ENCODE measurements at places on chromosomes 6 and 20.

- DNase-seq: no peak
Observed at GRCh38 chr6:45169815-45170214, 158.3 kb upstream of the RUNX2 start.

DNA sequence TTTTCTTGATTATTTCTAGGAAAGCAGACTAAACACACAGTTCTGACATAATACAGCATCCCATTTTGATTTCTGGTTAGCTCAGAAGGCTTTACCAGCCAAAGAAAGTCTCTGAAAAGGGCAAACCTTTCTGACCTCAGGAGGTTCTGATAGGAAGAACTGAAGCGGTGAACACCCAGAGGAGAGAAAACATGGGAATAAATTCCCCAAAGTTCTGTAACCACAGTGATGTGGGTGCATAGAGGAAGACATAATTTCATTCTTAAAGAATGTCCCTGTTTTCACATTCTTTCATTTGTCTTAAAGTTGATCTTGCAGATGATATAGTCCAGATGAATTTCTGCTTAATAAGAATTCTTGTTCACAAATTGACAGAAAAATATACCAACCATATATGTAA, 60.3 kb downstream of the RSPO3 start:
- no peak for DNase-seq

GRCh38 chr6:44335631-44336030, 6.8 kb upstream of the SPATS1 start:
- no peak for DNase-seq

DNA sequence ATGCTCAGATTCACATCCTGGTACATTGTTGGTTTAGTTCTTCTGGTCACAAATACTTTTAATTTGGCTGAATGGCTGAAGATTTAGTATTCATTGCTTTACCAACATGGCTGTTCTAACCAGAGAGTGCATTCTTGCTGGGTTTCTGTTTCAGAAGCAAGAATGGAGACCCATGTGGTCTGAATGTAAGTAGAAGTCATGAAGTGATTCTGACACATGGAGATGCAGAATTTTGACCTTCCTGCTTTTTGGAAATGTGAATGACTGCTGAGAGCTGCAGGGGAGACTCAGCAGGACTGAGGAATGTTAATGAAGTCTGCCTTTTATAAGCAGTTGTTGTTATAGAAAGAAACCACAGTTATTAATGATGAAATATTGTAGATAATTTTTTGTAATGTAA, 576.1 kb upstream of the MARCKS start:
- no peak for DNase-seq

GRCh38 chr6:7261852-7262461, 51.0 kb downstream of the SSR1 start:
- no peak for DNase-seq

Data from stimulated activated CD4-positive, alpha-beta T cell treated with anti-CD3 and anti-CD28 coated beads, TNF-alpha, amount 100 ng/mL, for 1 hour (primary cell).